ENCODE measurements at places on chromosomes 7 and 10. TPM values are rescaled to one million over a fixed set of nuclear protein-coding genes. Genes with fewer than 3 reads are reported as not detected.

SKAP2 gene
- 82.3 TPM for total RNA-seq

DNA sequence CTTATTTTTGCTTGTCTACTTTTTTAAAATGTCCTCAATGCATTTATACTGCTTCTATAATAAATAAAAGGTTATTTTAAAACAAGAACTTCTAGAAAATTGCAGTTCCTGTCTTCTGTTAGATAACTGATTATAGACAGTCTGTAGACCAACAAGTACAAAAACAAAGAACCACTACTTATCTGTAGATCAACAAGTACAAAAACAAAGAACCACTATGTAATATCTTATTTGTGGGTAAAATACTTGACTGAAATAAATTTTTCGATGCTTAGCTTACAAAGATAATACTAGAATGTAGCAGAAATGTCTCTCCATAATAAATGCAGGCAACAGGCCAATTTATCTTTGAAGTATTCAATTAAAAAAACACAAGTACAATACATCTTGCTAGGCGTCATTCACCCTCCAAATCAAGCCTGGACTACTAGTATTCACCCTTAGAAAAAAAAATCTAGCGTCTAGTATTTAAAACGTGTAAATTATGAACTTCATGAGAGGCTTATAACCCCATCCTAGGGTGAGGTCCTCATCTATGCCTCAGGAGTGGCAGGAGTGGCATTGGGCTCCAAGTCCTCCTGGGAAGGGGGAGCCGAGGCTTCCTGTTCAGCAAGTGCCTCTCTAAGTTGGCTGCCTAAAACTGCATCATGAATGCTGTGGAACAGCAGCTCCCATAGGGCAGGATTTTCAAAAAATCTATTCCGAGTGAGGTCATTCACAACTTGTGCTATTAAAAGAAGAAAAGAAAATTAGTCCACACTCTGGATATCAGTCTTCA, 26.6 kb downstream of the PSMC2 start:
- ATAC-seq = no peak

- no peak for ATAC-seq
These were observed 24.8 kb downstream of the WDR86 start for GRCh38 chr7:151384776-151385625.

PDSS1 gene
- 3.0 TPM for total RNA-seq

DNA sequence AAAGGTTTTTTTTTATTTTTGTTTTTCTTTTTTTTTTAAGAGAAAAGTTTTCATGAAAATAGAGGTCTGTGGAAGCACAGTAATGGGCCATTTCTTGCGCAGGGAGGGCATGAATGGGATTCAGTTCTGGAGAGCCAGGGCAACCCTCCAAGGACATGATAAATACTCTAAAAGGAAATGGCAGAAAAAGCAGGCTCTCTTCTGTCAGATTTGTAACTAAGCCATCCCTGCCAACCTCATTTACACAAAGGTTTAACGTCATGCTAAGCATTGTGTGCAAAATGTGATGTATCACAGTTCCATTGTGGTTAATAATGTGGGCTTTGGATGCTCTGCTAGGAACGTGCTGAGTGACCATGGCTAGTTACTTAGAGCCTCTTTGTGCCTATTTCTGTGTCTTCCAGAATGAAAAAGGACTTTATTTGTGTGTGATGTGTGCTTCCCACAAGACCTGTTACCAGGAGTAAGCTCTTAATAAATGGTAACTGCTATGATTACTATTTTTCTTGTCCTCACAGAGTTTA, 1095.9 kb upstream of the SORCS1 start:
- ATAC-seq = no peak

FBXL15 gene
- total RNA-seq = 18.6 TPM

- no peak for ATAC-seq
These were observed 2.5 kb downstream of the HMX2 start for GRCh38 chr10:123150271-123150985.

PKD2L1 gene
- not detected for total RNA-seq

DNA sequence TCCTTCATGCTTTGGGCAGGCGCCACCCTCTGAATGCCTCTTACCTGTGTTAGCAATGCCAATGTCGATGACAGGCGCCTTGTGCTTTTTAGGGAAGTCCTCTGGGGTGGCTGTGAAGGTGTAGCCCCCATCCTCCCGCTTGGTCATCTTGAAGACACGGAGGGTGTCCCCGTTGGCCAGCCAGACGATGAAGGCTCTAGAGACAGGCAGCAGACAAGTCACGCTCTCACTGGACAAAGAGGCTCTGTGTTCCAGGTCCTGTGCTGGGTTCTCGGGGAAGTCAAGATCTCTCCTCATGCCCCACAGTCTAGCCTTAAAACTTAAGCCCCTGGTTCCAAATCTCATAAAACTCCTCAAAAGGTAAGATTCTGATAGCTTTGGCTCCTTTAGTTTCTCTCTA, 5.1 kb downstream of the TBL2 start:
- no peak for ATAC-seq

DNA sequence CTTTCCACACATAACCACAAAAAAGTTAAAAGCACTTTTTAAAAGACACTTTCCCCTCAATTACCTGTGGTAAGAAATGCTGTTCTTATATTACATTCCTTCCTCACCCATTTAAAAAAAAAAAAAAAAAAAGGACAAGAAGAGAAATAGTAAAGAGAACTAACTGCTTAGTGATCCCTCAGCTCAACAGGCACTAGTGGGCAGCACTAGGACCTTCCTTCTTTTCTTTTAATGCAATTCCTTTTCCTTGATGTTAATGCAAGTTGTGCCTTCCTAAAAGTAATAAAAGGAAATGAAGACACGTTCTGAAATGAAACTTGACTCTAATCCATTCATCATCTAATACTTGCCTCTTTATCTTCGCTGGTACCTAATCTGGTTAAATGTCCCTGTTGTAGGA, 189.7 kb downstream of the TCF7L2 start:
- ATAC-seq = no peak

DNA sequence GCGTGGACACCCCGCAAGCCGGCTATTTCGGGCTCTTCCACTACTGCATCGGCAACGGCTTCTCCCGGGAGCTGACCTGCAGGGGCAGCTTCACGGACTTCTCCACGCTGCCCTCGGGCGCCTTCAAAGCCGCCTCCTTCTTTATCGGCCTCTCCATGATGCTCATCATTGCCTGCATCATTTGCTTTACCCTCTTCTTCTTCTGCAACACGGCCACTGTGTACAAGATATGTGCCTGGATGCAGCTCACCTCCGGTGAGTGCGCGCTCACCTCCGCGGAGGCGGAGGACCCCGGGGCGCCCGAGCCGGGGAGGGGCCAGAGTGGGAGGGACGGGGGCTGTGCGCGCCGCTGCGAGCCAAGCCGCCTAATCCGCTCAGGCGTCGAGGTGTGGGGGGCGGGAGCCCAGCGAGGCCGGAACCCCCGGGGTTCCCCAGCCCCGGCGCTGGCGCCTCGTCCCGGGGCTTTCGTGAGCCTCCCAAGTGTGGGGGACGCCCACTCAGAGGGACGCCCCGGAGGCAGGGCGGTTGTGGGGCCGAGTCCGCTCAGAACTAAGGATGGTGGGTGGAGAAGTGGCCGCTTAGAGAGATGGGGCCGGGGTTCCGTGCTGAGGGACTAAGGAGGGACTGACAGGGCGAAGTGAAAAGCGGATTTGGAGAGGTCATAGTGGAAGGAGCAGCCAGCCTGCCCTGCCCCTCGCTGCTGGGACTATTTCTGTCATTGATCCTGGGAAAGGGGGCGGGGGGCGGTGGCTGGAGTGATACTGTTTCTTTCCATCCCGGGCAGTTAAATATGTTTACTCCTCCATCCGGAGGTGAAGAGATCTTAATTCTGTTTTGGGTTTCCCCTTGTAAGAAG, 795 bp downstream of the LHFPL3 start:
- ATAC-seq = no peak
